Nasal cavity respiratory epithelium epithelial cell of viscerocranial mucosa (primary cell): ENCODE measurements at places on chromosomes 1 and 21. TPM values are rescaled to one million over a fixed set of nuclear protein-coding genes. Genes with fewer than 3 reads are reported as not detected.

The ITGB2 gene
- total RNA-seq: 0.57 and 0.68 TPM in 2 replicates

The NSUN4 gene
- total RNA-seq: 19.8 and 27.1 TPM in 2 replicates

The ARID4B gene
- total RNA-seq: 26.7 and 37.6 TPM in 2 replicates

The NES gene
- total RNA-seq: under 0.01 and 0.14 TPM in 2 replicates

The PAX7 gene
- total RNA-seq: not detected in 2 replicates

The HSD11B1 gene
- total RNA-seq: 1.7 and 4.1 TPM in 2 replicates

The MATN1 gene
- total RNA-seq: not detected in 2 replicates
